ENCODE measurements at places on chromosomes 7 and 10.

DNA sequence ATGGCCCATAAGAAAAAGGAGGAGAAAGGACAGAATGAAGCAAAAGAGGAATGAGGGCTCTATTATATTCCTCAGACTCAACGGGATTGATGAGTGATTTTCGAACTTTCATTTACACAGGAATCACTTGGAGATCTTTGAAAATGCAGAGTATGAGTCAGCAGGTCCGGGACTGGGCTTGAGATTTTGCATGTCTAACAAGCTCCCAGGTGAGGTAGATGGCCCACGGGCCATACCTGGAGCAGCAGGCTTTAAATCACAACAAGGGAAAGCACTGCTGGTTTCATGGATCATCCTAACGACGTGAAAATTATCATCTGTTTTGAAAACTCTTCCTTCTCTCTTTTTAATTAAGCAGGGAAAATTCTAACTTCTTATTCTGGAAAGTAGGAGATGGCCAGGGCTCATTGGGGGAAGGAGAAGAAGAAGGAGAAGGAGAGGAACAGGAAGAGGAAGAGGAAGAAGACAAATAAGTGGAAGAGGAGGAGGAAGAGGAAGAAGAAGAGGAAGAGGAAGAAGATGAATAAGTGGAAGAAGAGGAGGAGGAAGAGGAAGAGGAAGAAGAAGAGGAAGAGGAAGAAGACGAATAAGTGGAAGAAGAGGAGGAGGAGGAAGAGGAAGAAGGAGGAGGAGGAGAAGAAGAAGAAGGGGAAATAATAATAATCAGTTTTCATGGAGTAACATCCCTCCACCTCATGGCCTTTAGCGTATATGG, 3.8 kb upstream of the SDK1 start:
- DNase-seq = no peak

DNA sequence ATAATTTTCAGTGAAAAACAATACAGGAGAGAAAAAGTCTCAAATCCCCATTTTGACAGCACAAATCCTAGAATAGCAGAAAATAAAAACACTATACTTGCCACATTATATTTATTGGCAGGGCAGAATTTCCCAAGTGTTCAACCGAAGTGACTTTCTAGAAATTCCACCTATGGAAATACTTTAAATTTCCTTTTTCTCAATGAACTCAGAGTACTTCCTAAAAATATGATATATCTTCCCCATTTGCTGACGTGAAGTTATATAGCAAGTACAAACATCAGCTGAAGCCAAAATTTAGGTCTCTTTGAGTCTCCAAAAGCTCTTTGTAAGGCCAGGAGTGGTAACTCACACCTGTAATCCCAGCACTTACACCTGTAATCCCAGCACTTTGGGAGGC, 83.3 kb downstream of the NT5C2 start:
- no peak for DNase-seq

DNA sequence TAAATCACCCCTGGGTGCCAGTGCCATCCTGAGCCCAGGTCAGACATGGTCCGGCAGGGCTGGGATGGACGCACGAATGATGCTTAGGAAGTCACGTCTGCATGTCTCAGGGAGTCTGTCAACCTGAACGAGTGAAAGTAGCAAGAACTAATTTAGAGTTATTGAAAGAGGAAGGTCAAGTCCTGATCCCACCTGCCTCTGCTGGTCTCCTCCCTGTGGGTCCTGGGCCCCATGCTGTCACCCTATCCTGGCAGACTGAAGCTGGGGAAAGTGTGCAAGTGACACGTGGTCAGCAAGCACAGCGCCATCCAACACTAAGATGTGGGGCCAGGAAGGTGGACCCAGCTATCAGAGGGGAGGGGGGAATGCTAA, 26.1 kb upstream of the GRID1 start:
- no peak for DNase-seq

DNA sequence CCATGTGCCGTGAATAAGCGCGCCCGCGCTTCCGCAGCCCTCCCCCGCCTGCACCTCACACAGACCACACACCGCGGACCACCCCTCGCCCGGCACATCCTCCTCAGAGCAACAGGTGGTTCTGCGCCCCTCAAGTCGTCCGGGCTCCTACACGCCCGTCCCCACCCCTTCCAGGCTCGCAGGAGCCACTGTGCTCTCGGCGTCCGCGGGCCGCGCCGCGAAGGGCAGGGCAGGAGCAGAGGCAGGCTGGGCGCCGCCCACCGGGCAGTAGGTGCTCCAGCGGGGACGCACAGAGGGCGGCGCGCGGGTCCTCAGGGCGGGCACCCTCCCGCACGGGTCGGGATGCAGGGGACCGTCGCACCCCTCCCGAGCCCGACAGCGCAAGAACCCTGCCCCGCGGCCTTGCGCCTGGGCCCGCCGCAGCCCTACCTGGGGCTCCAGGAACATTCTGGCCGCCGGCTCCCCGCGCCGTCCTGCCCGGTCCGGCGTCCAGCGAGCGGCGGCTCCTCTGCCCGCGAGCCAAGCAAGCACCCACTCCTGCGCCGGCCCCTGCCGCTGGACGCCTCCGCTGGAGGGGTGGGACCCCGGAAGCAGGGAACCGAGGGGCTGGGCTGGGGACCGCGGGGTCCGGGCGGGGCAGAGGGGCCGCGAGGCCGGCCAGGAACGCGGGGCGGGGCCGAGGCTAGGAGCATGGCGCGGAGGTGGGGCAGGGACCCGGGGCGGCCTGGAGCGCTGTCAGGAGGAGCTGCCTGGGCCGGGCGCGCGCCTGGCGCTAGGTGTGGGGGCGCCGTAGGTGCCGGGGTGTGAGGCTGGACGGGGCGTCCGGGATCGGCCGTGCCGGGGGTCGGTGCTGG, 37.4 kb downstream of the RASGEF1A start:
- DNase-seq = no peak

DNA sequence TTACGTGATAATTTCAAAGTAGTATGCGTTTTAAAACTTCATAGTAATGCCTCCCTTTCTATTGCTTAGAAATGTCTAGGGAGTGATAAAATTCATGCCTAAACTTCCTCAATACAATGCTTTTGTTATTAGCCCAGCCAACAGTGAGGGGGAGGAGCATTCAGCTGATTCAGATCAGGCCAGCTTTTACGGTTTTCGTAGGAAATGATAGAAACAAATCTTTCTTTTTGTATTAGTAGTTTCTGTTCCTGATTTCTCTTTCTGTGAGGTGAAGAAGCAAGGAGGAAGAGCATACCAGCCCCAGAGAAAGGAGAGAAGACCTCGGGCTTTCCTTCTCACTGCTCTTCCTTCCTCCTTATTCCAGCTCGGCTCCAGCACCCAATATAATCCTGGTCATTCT, 35.2 kb upstream of the ITPRID1 start:
- DNase-seq = no peak

- DNase-seq = no peak
Observed at GRCh38 chr10:35423505-35424306, 87.4 kb downstream of the CCNY start.

DNA sequence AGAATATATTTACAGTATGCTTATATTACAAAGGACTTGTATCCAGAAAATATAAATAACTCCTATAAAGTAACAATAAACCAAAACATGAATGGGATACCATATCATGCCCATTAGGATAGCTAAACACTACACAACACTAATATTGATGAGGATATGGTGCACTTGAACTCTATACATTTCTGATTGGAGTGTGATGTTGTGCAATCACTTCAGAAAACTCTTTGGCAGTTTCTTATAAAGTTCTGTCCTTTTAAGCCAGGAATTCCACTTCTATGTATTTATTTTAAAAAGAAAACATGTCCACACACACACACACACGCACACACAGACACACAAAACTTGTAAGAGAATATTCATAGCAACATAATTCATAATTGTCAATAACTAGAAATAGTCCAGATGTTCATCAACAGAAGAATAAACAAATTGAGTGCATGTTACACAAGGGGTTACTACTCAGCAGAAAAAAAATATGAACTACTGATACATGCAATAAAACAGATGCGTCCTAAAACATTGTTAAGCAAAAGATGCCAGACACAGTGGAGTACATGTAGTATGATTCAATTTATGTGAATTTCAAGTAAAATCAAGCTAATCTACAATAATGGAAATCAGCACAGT, 416.0 kb downstream of the PLXDC2 start:
- DNase-seq = no peak

- no peak for DNase-seq
Observed at GRCh38 chr7:30627026-30627425, 32.3 kb downstream of the GARS1 start.

DNA sequence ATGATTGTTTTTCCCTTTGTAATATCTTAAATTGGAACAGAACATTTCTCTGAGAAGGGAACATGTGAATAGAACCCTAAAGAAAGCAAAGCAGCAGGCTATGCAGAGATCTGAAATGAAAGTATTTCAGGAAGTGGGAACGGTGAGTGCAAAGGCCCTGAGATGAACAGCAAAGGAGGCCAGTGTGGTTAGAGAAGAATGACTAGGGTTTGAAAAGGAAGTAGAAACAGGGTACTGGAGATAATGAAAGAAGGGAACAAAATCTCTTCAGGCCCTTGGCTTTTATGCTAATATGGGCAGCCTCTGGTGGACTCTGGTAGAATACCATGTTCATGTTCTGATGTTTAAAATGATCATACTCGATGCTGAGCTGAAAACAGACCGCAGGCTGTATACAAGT, 22.2 kb downstream of the ARHGAP21 start:
- DNase-seq = no peak

- no peak for DNase-seq
Observed at GRCh38 chr7:135786911-135787310, 38.3 kb upstream of the FAM180A start.

DNA sequence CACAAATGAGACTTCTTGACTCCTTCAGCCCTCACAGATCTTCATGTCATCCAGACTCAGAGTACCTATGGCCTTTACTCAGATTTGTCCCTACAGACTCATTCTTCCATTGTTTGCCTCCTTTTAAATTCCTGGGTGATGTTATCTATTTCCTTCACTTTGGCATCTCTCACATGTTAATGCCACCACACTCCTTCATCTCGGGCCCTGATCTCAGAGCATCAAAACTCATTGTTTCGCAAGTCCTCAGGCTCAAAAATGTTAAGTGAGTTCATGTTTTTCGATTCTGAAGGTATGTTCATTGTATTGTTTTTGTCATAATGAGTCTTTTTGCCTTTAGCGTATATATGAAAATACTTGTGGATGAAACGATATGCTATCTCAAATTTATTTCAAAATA, 62.3 kb upstream of the AHR start:
- DNase-seq = no peak

DNA sequence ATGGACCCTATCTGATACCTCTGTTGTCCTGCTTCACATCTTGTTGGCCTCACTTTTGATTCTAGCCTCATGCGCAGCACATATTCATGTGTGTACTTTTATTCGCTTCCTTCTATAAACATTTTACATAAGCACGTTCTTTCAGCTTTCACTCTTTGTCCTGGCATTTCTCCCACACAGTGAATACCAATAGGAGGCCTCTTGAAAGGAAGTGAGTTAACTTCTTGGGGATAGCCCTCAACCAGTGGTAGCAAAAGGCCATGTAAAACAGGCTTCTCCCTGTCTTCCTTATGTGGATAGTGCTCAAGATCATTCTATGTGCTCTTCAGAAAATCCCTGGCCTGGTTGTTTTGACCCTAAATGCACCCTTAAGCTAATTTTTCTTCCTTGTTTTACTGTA, 633.9 kb upstream of the MBL2 start:
- DNase-seq = no peak

GRCh38 chr7:42893346-42894240, 18.3 kb downstream of the C7orf25 start:
- DNase-seq = no peak

- DNase-seq = no peak
Observed at GRCh38 chr10:78663721-78664120, 405.0 kb upstream of the ZMIZ1 start.

DNA sequence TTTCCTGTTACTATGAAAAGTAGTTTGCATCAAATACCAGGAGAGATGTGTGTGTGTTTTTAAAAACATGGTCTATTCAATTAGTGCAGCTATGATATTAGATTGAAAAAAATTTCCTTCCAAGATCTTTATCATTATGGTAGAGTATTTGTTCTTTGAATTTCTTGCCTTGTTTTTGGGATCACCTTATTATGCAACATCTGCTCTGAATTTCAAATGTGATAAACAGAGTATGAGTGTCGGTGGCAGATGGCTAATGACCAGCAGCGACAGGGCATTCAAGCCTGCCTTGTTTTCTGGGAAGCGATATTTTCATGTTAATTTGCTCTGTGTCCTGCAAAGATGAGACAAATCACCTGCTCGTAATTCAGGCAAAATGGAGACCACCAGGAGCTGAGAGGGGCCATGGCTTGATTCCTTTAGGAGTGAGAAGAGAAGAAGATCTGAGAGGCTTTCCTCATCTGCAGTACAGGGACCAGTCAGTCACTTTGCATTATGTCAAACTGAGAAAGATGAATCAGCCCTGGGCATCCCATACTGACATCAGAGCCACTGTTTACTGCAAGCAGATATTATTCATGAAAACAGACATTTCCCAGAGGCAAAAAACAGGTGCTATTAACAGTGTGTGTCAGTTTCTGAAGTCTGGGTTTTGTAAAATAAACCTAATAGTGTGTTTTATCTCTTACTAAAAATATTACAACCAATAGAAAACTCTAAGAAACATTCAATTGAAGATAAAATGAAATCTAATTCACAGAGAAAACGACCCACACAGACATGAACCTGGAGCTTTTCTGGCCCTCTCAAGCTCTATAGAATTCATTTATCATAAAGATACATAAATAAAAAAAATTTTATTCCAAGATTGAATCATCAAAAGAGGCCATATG, 67.6 kb downstream of the CDK6 start:
- DNase-seq = no peak

GRCh38 chr7:104048055-104048454, 58.6 kb upstream of the RELN start:
- no peak for DNase-seq

DNA sequence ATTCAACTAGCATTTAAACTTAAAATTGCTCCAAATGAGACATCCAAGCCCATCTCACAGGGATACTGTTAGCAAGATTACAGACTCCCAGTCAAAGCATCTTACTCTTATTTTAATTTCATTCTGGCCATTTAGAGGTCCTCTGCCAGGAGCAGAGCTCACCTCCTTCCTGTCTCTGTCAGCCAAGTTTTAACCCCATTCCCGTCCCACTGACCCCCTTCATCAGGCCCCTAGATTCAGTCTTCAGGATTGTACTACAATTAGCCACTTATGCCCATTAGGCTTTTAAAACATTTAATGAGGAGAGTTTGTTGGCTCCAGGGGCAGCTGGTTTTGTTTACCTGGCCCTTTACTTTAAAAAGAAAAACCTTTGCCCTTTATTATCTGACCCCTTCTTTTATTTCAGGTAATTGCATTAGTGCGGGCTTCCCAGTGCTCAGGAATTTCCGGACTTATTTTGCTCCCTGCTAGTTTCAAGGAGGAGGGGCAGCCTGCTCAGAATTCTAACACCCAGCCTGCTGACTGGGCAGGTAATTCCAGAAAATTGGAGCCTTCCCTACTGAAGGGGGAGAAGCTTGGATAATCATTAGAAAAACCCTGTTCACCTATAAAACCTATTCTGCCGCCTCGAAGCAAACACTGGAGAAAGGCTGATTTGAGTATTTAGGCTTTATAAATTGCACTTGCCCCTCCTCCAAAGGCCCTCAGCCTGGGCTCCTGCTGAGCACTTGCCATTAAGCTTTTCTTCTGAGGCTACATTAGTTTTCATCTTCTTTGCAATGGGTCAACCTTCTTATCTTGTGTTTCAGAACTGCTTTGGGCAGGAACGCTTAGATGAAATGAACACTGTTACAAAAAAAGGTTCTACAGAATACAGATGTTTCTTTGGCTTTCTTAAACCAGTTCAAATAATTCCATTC, 200.5 kb upstream of the HPS1 start:
- no peak for DNase-seq

GRCh38 chr7:28990200-28990960, 32.2 kb upstream of the TRIL start:
- DNase-seq = no peak

All from stimulated activated CD8-positive, alpha-beta memory T cell treated with anti-CD3 and anti-CD28 coated beads, Interleukin-4, amount 100 ng/mL, for 1 hour (primary cell).